GM23248 (cell line): ENCODE measurements at places on chromosomes 6 and 20. TPM values are rescaled to one million over a fixed set of nuclear protein-coding genes. Genes with fewer than 3 reads are reported as not detected.

Gene MOXD1
- 522 and 528 TPM in 2 replicates for total RNA-seq

Gene SIRPG
- not detected in 2 replicates for total RNA-seq

Gene OTOR
- not detected in 2 replicates for total RNA-seq

Gene OVOL2
- total RNA-seq = not detected in 2 replicates

Gene THBD
- total RNA-seq = 15.6 and 15.7 TPM in 2 replicates

Gene IRAK1BP1
- total RNA-seq = 4.2 and 4.6 TPM in 2 replicates

Gene GPX5
- not detected in 2 replicates for total RNA-seq

Gene CRISP3
- total RNA-seq = not detected in 2 replicates

GRCh38 chr6:30490026-30490876 lies 942 bp downstream of the HLA-E start:
- H3K4me3 ChIP-seq = peak overlapping the region; percentile 88
- DNase-seq = peak; percentile 86
- peaks cover 33% of the 10 kb centered on the region; the same call in 1 of the 2 replicates for H3K36me3 ChIP-seq
- no peaks in the 10 kb centered on the region for H3K27me3 ChIP-seq
- H3K27ac ChIP-seq = peak overlapping the region; percentile 93

DNA sequence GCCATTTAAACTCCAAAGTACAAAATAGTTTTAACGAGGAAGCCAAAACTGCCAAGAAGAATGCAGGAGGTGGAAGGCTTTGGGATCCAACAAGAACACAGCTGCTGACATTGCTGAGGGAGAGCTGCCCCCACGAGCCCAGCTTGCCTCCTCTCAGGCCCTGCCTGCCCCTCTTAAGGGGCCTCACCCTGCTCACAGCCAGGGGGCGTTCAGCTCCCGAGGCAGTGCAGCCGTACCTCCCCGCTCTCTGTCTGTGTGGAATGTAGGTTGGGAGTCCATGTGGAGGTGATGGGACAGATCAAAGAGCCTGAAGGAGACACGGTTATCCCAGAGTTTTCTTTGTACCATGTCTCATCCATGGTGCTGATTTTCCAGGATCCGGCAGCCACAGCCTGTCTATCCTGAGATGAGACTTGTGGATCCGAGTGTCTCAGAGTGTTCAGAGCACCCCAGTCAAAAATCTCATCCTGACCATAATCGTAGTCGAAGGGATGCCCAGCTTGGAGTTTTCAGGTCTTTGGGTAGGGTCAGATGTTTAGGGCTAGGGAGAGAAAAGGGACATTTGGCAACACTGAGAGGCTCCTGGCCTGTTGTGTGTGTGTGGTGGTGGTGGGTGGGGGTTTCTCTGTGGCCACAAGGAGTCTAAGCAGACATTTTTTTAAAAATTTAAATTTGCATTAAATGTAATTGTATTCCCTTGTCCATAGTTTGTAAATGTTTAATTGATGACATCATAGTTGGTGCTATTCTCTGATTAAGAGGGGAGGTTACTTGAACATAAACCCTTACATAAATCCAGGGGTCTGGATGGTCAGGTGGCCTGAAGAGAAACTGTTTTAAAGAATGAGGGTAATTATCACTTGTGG lies 111.4 kb upstream of the CLDN20 start:
- H3K4me1 ChIP-seq = peaks cover 25% of the 10 kb centered on the region
- no peaks in the 10 kb centered on the region for H3K36me3 ChIP-seq
- no peak overlapping the region for H3K27ac ChIP-seq
- H3K4me3 ChIP-seq = no peak overlapping the region

- peak overlapping the region; percentile 60; the same call in 1 of the 2 replicates for H3K4me3 ChIP-seq
- H3K36me3 ChIP-seq = no peaks in the 10 kb centered on the region
- no peak for DNase-seq
- H3K4me1 ChIP-seq = peaks cover 77% of the 10 kb centered on the region
- H3K27ac ChIP-seq = peak overlapping the region; percentile 93
Measured at GRCh38 chr6:142843361-142843760, 101.6 kb downstream of the HIVEP2 start.

DNA sequence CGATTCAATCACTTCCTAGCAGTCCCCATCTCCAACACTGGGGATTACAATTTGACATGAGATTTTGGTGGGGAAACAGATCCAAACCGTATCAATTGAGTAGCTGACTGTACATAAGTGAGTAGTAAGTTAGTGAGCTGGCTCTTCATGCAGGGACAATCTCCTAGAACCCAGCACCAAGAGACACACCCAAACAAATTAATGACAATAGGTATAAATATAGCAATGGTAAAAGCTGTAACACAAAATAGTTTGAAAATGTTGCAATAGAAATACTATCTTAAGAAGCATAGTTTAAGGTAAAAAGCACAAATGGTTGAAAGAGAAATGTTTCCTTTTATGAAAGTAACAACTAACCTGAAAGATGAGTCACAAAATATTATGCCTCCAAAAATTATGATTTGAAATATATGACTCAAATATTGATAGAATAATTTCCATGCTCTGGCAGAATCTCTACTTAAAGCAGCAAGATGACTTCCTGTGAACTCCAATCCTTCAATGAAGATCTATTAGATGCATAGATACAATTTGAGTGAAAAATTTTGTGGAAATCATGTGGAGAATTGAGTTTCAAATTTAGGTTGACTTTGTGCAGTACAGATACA lies 5.4 kb upstream of the SIRPB1 start:
- H3K27me3 ChIP-seq = no peaks in the 10 kb centered on the region; the same call in 1 of the 2 replicates
- no peak overlapping the region for H3K27ac ChIP-seq
- no peaks in the 10 kb centered on the region for H3K36me3 ChIP-seq
- DNase-seq = no peak
- H3K4me3 ChIP-seq = no peak overlapping the region
- H3K4me1 ChIP-seq = peaks cover 19% of the 10 kb centered on the region

GRCh38 chr6:39808964-39809363 lies 16.8 kb downstream of the DAAM2 start:
- H3K27ac ChIP-seq = no peak overlapping the region
- H3K27me3 ChIP-seq = no peaks in the 10 kb centered on the region
- peaks cover 43% of the 10 kb centered on the region for H3K4me1 ChIP-seq
- H3K4me3 ChIP-seq = no peak overlapping the region

DNA sequence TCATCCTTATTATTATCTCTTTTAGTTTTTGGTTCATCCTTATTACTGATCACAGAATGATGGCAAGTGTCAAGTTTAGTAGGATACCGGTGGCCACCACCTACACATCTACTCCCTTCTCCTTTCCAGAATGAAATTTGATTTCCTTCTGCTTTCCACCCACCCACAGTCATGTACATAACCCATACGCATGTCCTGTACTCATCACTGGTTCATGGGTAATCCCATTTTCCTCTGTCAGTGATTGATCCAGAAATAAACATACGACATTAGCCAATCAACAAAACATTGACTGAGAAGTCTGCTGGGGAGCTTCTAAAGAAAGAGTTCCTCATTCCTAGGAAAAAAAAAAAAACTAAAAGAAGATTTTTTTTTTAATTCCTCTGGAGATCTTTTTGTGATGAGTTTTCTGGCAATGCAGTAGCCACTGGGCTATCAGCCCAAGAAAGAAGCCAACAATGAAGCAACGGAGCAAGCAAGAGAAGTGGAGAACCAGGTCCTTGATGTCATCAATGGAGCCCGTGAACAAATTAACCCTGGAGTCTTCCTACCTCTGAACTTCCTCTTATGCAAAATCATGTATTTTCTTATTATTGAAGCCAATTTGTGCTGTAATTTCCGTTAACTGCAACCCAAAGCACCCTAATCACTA lies 127.8 kb downstream of the TASP1 start:
- H3K36me3 ChIP-seq = no peaks in the 10 kb centered on the region
- H3K27ac ChIP-seq = no peak overlapping the region
- peaks cover 16% of the 10 kb centered on the region for H3K4me1 ChIP-seq
- DNase-seq = peak; percentile 70
- H3K27me3 ChIP-seq = no peaks in the 10 kb centered on the region
- no peak overlapping the region for H3K4me3 ChIP-seq

DNA sequence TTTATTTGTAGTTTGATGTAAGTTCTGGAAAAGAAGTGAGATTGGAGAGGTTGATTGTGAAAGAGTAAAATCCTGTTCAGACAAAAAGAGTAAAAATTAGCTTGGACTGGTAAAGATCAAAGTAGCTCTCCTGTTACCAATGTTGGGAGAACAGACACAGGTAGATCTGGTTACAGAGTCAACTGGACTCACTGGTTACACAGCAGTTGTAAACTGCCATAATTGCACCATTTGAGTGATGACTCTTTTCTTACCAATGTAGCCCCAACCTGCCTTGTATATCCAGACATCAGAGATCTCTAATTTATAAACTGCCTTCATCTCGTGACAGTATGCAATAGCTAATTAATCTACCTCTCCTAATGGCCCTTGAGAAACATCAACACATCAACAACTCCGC lies 165.6 kb upstream of the PRSS16 start:
- H3K4me3 ChIP-seq = no peak overlapping the region
- H3K27me3 ChIP-seq = peaks cover 25% of the 10 kb centered on the region; the same call in 1 of the 2 replicates
- no peak for DNase-seq
- no peaks in the 10 kb centered on the region for H3K4me1 ChIP-seq
- H3K36me3 ChIP-seq = no peaks in the 10 kb centered on the region
- no peak overlapping the region for H3K27ac ChIP-seq

DNA sequence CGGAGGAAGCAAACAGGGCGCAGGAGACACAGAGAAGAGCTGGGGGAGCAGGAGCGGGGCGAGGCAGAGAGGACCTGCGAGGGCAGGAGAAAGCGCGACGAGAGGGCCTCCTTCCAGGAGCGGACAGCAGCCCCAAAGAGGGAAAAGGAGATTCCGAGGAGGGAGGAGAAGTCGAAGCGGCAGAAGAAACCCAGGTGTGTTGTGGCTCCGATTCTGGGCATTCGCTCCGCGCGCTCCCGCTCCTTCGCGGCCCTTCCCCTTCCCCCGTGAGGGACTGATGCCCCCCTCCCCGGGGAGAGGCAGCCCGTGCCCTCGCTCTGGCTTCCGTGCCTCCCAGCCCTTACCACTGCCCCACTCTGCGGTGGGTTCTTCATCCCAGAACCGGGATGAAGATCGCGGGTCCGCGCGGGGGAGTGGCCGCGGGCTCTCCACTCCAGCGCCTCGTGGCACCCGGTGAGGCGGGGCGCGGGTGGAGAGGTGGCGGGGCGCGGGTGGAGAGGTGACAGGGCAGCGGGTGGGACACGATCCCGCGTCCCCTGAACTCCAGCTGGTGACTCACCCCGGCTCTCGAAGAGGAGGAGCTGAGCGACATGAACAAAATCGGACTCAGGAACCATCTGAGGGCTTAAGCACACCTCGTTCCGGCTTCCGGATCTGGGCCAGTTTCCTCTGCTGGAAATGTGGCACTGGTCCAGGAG lies 22.4 kb downstream of the TMC2 start:
- DNase-seq = peak; percentile 38
- no peak overlapping the region for H3K27ac ChIP-seq
- H3K4me1 ChIP-seq = no peaks in the 10 kb centered on the region
- no peaks in the 10 kb centered on the region for H3K36me3 ChIP-seq
- no peak overlapping the region for H3K4me3 ChIP-seq

DNA sequence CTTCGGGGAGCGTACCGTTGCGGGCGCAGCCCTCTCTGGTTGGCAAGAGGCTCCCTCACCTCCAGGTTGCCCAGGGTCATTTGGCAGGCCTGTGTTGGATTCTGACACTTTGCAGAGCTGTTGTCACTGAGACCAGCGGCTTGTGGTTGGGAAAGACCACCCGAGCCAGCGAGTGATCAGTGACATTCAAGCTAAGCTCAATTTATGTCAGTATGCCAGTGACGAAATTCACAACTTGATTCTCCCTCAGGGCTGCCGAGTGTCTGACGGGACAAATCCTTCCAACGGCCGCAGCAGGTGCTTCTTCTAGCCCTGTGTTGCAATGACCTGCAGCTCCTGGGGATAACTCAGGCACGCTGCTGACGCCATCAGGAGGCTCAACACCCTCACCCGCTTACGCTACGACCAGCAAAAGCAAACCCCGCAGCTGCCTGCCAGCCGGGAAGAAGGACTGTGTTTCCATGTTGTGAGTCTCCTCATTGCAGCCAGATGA lies 16.9 kb upstream of the SLC22A2 start:
- H3K36me3 ChIP-seq = no peaks in the 10 kb centered on the region
- H3K27ac ChIP-seq = no peak overlapping the region
- no peaks in the 10 kb centered on the region for H3K27me3 ChIP-seq
- no peak for DNase-seq

- H3K36me3 ChIP-seq = peaks cover 10% of the 10 kb centered on the region; the same call in 1 of the 2 replicates
- no peaks in the 10 kb centered on the region for H3K27me3 ChIP-seq
- H3K4me1 ChIP-seq = peaks cover 68% of the 10 kb centered on the region
- peak; percentile 78 for DNase-seq
Measured at GRCh38 chr20:47272893-47273590, 83.5 kb downstream of the ZMYND8 start.

DNA sequence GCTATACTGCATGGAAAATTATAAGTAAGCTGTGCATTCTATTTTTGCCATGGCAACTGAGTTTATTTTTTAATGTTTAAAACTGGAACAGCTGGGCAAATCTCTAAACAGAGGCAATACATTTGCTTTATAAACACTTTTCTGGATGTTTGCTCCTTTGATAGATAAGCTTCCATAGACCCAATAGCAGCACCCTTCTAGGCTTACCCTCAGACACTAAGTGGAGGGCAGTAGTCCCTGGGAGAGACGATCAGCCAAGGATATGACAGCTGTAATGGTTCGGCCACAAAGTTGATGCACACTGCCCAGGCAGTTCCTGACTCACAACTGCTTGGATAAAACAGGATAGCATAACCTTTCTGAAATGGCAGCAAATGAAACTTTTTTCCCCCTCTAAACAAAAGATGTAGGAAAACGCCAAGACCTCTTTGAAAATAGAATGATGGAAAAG lies 8.5 kb upstream of the MRPS10 start:
- peak overlapping the region; percentile 13; the same call in 1 of the 2 replicates for H3K4me3 ChIP-seq
- H3K27ac ChIP-seq = peak overlapping the region; percentile 90
- no peaks in the 10 kb centered on the region for H3K27me3 ChIP-seq

- no peaks in the 10 kb centered on the region for H3K27me3 ChIP-seq
- H3K27ac ChIP-seq = no peak overlapping the region
- peaks cover 17% of the 10 kb centered on the region for H3K4me1 ChIP-seq
Measured at GRCh38 chr6:119284861-119285521, 64.6 kb downstream of the MAN1A1 start.

- peak overlapping the region; percentile 88 for H3K27ac ChIP-seq
- peak overlapping the region; percentile 35 for H3K4me3 ChIP-seq
- H3K36me3 ChIP-seq = peaks cover 16% of the 10 kb centered on the region; the same call in 1 of the 2 replicates
- no peaks in the 10 kb centered on the region for H3K27me3 ChIP-seq
Measured at GRCh38 chr6:132446141-132446854, 45.0 kb upstream of the MOXD1 start.

DNA sequence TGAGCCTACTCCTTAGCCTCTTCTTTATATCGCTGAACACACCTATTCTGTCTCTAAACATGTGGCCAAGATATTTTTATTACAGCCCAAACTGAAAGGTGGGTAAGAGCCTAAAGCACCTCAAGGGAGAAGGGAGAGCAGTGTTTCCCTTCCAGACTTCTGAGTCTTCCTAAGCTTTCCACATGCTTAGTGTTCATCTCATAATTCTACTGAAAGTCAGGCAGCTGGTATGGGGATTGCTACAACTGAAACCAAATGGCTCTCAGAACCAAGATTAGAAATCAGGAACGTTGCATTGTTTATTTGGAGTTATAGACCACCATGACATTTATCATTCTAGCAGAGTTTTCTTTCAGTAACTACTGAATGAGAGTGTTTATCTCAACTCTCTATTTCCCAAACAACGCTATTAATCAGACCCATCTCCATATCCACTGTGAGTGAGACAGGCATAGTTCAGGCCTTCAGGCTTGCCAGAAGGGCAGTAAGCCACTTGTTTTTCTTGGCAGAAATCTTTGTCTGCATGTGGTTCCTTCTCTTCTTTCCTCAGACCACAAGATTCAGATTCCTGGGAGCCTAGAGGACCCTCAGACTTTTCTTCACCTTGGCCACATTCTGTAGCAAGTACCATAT lies 22.8 kb downstream of the VGLL2 start:
- H3K36me3 ChIP-seq = no peaks in the 10 kb centered on the region
- no peaks in the 10 kb centered on the region for H3K27me3 ChIP-seq
- no peaks in the 10 kb centered on the region for H3K4me1 ChIP-seq
- H3K4me3 ChIP-seq = no peak overlapping the region
- H3K27ac ChIP-seq = no peak overlapping the region
- DNase-seq = no peak

GRCh38 chr6:31265926-31266325 lies 6.0 kb downstream of the HLA-C start:
- no peaks in the 10 kb centered on the region for H3K36me3 ChIP-seq
- H3K27ac ChIP-seq = no peak overlapping the region
- H3K27me3 ChIP-seq = no peaks in the 10 kb centered on the region
- H3K4me1 ChIP-seq = no peaks in the 10 kb centered on the region
